Stimulated activated CD4-positive, alpha-beta T cell treated with anti-CD3 and anti-CD28 coated beads, Interleukin-4, amount 100 ng/mL, for 4 hours (primary cell): ENCODE measurements at places on chromosomes 16 and 17.
A peak's percentile ranks its signal among the peaks of the same experiment; 100 is the strongest.

DNA sequence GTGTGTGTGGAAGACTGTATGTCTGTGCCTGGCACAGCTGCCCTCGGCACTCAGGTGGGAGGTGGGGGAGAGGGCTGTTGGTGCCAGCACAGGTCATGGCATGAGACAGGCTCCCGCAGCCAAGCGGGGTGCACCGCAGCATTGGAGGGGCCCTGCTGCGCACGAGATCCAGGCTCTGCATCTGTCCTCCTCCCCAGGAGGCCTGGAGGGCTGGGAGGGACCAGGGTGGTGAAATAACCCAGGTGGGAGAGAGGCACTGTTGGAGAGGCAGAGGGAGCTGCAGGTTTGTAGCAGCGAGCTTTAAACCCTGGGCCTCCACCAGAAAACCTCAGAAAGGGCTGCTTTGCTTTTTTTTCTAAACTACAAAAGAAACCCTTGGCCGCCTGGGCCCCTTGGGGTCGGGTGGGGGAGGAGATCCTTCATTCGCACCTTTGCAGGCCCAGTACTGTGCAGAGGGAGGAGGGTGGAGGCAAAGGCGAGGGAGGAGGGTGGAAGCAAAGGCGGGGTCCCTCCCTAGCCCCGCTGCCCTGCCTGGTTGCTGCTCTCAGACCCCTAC lies 241.7 kb downstream of the SEC14L1 start:
- peak; percentile 31 for DNase-seq

DNA sequence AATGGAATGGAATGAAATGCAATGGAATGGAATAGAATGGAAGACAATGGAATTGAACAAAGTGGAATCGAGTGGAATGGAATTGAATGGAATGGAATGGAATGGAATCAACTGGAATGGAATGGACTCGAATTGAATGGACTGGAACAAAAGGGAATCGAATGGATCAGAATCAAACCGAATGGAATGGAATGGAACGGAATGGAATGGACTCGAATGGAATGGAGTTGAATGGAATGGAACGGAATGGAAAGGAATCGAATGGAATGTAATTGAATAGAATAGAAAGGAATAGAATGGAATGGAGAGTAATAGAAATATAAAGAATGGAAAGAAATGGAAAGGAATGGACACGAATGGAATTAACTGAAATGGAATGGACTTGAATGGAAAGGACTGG lies 475.2 kb upstream of the WSB1 start:
- no peak for DNase-seq

GRCh38 chr16:87190288-87191230 lies 126.6 kb downstream of the C16orf95 start:
- no peak for DNase-seq

DNA sequence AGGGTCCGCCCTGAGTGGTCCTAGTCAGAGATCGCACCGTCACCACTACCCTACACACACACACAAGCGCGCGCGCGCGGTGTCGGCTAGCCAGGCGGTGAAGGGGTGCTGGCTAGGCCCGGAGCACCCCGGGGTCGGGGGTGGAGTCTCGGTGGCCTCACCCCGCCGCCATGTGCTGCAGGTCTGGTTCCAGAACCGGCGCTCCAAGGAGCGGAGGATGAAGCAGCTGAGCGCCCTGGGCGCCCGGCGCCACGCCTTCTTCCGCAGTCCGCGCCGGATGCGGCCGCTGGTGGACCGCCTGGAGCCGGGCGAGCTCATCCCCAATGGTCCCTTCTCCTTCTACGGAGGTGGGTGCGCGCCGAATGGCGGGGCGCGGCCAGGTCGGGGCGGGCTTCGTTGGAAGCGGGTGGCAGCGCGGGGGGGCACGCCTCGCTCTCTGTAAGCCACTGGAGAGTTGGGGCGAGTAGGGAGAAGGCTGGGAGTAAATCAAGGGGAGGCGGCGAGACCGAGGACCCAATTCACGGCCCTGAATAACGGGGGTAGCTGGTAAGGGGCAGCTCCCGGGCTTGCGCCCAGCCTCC lies 4.8 kb downstream of the LHX1 start:
- no peak for DNase-seq

- DNase-seq: no peak
Measured at GRCh38 chr17:79671085-79671694, 59.6 kb upstream of the ENPP7 start.

DNA sequence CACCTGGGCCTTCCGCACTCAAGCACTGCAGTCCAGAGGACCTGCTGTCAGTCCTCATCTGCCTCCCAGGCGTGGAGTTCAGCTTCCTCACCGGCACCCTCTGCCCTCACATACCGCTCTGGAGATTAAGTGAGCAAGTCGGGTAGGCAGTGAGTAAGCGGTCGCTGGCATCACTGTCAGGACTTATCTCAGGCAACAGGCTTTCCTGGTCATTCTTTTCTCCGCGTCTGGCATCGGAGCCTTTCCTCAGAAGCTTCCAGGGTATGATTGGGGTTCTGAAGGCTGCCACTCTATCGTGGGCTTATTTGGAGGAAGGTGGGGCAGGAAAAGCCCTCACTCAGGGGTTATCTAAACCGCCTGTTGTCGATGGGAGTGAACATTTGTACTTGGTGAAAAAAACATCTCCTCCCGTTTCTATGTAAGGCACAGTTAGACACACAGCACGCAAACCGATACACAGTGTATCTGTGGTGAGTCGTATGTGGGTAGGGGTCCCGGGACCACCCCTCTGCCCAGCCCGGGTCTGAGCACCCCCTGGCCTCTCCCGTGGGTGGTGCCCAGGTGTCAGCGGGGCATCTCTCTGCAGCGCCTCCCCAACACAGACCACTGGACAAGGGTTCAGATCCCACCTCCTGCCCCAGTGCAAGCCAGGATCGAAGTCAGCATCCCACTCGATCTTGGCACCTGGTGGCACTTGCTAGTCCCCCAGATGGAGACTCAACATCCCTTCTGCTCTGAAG lies 92.5 kb upstream of the PLCG2 start:
- DNase-seq: no peak

- DNase-seq: no peak
Measured at GRCh38 chr17:41559548-41559947, 12.3 kb downstream of the KRT9 start.

- no peak for DNase-seq
Measured at GRCh38 chr16:7303660-7304200, 28.9 kb upstream of the RBFOX1 start.

- DNase-seq: no peak
Measured at GRCh38 chr16:21227866-21228265, 5.6 kb upstream of the ANKS4B start.

DNA sequence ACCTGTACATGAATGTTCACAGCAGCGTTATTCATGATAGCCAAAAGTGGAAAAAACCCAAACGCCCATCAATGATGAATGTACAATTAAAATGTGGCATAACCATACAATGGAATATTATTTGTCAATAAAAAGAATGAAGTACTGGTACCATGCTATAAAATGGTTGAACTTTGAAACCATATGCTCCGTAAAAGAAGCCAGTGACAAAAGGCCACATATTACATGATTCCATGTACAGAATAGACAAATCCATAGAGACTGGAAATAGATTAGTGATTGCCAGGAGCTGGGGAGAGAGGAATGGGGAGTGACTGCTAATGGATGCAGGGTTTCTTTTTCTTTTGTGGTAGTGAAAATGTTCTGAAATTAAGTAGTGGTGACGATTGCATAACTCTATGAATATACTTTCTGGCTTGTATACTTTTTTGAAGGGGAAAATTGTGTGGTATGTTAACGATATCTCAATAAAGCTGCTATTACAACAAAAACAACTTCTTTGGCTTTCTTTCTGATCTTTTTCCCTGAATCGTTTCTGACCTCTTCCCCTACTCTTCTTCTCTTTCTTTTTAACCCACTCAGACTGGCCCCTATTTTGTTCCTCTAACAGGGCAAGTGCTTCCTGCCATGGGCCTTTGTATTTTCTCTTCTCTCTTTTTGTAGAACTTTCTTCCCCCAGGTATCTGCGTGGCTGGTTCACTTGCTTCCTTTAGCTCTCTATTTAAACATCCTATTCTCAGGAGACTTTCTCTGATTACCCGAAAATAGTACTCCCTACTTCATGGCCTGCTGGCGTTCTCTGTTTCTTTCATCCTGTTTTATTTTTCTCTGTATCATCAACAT lies 67.9 kb downstream of the FTO start:
- DNase-seq: no peak

GRCh38 chr16:60731329-60732050 lies 1304.7 kb downstream of the CDH8 start:
- no peak for DNase-seq

- no peak for DNase-seq
Measured at GRCh38 chr16:72743011-72743761, 304.7 kb downstream of the ZFHX3 start.

- DNase-seq: no peak
Measured at GRCh38 chr16:9338510-9338909, 247.1 kb downstream of the HAPSTR1 start.

GRCh38 chr16:67481561-67482232 lies 740 bp upstream of the ATP6V0D1 start:
- DNase-seq: peak; percentile 33

DNA sequence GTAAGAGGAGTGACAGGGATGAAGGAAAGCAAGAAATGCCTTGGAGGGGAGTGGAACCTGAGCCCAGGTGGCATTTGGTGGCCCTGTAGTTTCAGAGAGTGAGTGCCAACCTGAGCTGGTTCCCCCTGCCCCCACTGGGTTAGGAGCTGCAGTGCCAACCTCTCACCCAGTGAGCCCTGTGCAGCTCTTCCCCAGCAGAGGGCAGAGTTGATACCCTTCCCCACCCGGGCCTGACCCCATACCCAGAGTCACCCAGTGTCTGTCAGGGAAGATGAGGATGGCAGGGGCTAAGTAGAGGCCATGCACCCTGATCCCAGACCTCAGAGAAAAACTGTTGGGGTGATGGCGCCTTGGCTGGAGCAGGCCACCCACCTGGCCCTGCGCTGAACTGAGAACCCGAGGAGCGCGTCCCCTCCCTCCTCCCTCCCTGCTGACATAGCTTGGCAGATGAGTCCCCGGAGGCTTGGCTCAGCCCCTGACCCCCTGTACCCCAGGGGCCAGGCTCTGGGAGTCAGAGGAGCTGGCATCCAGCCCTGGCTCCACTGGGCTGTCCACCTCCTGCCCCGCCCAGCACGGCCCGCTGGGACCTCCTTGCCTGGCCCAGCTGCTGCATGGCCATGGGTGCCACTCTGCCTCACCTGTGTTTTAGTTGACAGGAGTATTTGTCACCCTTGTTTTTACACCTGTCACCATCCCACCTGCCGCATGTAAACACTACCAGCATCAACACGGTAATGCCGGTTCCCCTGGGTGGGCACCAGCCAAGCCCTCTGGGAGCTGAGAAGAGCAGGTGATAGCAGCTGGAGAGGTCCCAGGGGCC lies 113.9 kb downstream of the AMFR start:
- no peak for DNase-seq

- no peak for DNase-seq
Measured at GRCh38 chr17:72357764-72358365, 237.0 kb downstream of the SOX9 start.

DNA sequence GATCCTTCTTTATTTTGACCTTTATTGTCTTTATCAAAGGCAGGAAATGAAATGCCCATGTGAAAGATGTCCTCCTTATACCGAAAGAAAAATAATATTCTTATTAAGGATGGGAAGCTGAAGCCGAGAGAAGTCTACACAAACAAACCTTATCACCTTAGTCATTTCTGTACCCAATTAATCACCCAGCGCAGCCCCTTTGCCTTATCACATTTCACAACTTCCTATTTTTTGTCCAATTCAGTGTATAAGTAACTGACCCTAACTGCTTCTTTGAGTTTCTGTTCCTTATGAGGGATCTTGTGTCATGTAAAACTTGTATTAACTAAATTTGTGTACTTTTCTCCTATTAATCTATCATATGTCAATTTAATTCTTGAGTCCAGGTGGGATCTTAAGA lies 16.4 kb upstream of the CCL23 start:
- DNase-seq: no peak

DNA sequence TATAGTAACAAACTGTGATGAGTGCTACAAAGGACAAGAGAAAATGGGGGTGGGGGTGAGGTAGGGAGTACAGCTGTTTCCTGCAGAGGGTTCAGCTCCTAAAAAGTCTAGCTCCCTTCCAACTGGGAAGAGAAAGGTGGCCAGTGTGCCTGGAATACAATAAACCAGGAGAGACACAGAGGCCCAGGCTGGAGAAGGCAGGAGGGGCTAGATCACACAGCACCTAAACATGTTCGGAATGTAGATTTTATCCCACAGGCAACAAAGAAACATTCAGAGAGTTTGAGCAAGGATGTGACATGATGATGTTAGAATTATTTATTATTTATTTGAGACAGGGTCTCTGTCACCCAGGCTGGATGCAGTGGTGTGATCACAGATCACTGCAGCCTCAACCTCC lies 10.2 kb downstream of the TEX2 start:
- DNase-seq: no peak

- DNase-seq: no peak
Measured at GRCh38 chr16:87050142-87050541, 267.1 kb downstream of the C16orf95 start.

DNA sequence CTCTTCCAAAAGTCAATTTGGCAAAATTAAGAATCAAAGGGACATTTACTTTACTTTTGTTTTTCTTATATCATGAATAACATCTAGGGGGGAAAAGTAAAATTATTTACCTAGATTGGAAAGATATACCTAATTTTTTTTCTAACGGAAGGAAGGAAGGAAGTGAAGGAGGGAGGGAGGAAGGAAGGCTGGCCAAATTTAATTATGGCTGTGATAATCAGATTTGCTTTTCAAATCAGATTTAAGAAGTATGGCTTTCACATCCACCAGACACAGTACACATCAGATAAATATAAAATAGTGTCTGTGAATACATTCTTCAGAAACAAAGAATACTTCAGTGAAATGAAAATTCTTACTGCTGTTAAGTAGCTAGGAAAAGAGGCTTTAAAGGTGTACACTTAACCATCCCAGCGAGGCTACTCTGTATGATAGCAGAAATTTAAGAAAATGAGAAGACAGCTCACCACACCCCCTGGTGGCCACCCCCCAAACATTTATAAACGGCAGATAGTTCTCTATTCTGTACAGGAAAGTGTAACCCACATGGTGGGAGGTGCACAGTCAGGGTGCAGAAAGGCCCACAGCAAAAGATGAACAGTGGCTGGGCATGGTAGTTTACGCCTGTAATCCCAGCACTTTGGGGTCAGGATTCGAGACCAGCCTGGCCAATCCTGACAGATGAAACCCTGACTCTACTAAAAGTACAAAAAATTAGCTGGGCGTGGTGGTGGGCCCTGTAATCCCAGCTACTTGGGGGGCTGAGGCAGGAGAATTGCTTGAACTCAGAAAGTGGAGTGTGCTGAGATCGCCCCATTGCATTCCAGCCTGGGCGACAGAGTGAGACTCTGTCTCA lies 150.8 kb downstream of the SSH2 start:
- peak; percentile 76 for DNase-seq

DNA sequence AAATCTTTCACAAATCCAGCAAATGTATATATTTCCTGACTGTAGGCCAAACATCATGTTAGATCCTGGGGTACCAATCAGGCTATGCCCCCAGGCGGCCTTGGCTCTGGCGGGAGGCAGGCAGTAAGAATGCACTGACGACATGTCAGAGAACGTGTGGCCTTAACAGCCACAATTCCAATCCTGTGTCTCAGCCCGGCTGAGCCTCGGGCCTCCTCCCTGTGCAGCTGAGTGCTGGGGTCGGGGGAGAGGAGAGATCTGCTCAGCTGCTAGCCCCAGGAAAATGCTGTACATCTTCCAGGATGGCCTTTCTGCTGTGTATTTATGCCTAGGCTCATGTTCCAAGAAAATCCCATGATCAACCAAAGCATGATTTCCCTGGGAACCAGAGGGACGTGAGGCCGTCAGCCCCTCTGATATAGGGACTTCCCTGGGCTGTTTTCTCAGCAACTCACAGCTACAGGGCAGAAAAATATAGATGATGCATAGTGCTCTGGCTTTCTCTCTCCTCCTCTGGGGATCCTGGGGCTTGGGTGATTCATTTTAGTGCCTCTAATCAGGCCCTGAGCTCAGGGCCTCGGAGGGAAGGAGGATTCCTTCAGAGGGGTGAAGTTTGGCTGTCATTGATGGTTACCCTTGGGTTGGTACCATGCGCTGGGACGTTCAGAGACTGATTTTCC lies 604.0 kb downstream of the HS3ST4 start:
- no peak for DNase-seq
